ENCODE measurements at places on chromosomes 1 and 21.

DNA sequence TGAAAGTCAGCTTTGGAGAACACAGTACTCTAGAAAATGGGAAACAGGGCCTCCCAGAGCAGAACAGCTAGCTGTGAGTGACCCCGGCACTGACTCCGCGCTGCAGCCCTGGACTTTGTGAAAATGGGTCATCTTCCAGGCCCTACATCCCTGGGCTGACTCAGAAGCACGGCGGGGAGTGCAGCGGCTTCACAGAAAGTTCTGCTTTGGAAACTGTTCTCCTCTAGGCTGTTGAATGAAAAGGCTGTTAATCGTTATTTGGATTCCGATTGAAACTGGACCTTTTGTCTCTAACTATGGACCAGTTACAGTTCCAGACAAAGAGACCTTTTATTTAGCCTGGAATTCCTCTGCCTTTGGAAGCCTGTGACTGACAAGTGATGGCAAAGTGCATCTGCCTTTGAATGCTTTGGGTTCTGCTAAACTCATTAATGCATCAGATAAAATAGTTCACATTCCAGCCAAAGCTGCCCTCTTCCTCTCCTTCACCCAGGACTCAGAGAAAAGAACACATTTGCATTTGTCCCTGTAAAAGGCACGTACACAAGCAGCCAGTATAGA lies 144.9 kb upstream of the HOOK1 start:
- peak; percentile 75 for DNase-seq

GRCh38 chr1:91404151-91405012 lies at the start of gene HFM1:
Gene HFM1 (minus strand): TSS chr1:91404837. CDS start chr1:91401082, 3,755 bp downstream.
- no peak for DNase-seq

GRCh38 chr1:55318116-55318817 lies 103.1 kb upstream of the USP24 start:
- DNase-seq: no peak

DNA sequence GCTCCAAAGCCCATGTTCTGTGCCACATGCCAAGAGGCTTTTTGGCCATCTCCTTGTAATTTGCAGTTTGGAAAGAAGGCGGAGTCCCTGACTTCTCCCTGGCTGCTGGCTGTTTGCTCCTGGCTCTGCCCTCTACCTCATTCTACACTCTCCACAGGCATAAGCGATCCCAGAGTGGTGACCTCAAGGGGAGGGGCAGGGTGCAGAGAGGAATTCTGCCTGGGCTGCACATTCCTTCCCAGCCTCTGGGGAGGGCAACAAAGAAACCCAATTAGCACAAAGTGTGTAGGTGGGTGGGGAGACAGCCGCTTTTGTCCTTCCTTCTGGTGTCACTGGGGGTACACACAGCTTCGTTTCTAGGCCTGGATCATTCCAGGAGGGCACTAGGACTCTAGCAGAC lies 95.3 kb downstream of the HIVEP3 start:
- DNase-seq: peak; percentile 89

GRCh38 chr1:54335755-54336108 lies 70.5 kb downstream of the SSBP3 start:
- no peak for DNase-seq

DNA sequence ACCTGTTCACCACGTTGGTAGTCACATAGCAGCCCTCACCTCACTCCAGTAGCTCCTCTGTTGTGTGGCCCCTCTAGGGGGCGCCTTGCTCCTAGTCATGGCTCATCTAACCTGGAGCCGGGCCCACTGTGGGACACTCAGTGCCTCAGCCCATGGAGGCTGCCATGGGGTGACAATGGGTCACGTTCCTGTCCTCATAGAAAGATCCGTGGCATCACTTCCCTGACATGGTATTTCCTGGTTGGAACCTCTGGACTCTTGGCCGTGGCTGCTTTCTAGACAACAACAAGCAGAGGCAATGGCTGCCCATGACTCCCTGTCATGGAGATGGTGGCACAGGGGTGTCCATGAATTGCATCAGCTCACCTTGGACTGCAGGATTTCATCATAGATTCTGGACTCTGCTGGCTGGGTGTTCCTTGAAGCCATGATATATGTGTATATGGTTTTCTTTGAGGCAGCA lies 27.5 kb upstream of the SLAMF6 start:
- DNase-seq: no peak

DNA sequence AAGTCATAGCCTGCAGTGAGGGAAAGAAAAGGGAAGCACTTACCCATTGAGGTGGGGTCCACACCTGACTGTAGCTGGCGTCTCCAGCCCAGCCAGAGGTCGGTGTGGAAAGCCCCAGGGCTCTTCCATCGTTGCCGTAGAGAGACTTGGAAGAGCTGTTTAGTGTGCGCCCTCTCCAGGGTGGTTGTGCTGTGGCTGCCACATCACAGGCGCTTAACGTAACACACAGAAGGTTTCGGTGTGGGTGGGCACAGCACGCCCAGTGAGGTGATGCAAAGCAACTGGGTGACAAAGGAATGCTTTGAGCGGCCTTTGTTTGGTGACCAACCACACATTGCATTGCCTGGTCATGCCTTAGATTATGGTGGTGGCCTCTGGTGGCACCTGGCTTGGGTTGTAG lies 36.8 kb upstream of the KIF1B start:
- no peak for DNase-seq

- DNase-seq: no peak
Measured at GRCh38 chr1:155003227-155003765, 694 bp downstream of the ZBTB7B start.

GRCh38 chr1:25729790-25730644 lies 70.0 kb upstream of the SELENON start:
- DNase-seq: no peak

DNA sequence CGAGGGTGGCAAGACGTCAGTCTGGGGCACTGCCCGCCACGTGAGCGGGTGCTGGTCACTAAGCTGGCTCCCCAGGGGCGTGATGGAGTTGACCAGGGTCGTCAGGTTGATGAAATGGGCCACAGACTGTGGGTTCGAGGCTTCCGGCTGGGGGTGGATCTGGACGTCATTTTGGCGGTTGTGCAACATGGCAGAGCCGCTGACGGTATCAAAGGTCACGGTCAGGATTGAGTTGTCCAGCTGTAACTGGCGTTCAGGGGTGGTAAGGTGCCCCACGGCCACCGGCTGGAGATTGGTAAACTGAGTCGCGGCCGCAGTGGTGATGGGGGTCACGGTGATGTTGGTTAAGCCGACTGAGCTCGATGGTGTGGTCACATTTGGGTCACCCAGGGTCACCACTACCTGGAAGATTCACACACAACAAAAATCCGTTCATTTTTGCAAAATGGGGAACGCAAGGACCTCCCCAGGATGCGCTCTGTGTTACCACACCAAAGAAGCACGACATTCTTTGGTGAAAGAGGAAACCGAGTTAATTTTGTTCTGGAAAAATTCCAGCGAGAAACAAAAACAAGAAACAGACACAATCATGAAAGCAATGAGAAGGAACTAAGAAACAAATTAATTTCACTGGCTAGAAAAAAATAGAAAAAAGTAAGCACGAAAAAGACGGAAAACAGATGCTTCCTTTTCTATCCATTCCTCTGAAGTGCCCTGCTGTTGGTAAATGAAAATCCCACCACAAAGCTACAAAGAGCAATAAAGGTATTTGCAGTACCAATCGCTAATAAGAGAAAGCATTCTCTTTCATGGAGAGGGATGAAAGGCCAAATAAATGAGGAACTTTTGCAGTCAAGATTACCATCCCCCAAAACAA lies 34.7 kb upstream of the RIPK4 start:
- DNase-seq: no peak

- no peak for DNase-seq
Measured at GRCh38 chr1:150928286-150928685, 2.1 kb downstream of the SETDB1 start.

DNA sequence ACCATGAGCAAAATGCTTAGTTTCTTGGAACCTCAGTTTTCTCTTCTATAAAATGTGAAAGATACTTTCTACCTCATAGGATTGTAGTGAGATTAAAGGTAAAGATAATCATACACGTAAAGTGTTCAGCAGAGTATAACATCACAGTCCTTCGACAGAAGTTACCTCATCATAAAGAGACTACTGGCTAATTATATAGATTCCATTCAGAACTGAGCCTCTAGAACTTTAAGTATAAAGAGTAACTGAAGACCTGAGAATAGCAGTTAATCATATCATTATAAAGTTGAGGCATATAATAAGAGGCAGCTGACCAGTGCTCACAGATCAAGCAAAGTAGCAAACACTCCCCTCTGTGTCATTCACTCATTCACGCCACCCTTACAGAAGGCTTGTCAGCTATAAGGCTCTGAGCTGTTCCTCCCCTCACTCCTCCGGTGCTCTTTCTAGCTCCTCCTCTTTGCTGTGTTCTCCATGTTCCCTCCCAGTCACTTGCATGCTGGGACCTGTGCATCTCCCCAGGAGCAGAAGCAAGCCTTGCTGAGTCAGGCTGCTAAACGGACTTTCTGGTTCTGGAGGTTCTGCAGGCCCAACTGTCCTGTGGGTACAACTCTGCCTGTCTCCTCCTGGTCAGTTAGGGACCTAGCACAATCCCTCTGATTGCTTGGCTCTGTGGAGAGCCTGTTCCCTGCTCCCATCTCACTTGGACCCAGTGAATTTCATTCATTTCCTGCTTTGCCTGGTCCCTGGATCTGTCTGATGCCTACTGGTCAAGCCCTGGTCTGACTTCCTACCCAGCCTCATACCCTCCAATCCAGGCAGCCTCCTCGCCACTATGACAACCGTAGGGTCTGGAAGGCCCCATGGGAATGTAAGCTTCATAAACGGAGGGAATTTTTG lies 28.3 kb upstream of the LY9 start:
- no peak for DNase-seq

DNA sequence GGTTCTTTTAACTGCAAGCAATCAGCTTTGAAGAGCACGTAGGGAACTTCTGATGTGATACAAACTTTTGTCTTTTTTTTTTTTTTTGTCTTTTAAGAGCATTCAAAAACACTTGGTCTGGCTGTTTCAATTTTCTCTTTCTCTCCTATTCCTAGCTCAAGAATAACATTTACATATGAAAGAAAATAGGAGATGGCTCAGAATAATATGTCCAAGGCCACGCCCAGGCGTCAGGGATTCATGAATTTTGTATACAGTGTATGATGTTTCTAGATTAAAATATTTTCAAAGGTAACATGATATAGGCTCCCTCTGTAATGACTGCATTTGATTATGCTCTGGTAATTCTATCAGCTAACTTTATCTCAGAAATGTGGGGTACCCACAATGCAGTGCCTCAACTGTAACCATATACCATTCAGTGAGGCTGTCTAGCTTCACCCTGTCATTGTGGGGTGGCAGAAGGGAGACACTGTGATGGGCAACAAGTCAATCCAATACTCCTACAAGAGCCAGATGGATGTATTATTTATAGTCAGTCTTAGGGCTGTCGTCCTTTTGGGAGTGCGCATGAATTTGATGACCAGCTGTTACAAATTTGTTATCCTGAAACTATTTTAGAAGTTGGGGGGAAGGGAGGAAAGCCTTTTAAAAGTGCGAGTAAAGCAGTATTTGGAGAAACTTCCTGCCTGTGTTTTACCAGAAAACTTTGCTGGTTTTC lies 1.5 kb upstream of the AKNAD1 start:
- DNase-seq: no peak

- DNase-seq: no peak
Measured at GRCh38 chr1:34842073-34842472, 17.5 kb downstream of the SMIM12 start.

DNA sequence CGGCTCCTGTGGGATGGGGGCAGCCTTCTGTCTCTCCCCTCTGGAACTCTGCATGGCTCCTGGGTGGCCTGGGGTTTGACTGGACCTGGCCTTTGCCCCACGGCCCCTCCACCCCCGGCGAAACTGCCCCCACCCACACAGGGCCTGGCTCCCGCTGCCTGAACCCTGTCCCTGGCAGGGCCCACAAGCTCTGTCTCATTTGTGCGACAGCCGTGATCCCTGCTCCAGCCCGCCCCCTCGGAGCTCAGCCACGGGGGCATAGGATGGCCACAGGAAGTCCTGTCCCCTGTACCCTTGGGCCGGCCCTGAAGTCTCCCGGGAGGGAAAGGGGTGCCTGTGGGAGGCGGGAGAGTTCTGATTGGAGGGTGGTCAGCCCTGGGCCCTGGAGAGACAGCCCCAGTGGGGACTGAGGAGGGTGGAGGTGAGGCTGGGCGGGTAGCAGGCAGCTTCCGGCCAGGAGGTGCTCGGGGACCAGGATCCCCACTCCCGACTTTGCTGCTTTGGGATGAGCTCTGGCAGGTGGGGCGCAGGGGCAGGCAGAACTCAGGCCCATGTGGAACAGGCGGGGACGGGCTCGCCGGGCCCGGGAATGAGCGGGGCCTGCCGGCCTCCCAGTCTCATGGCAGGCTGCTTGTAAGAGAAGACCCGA lies 45.1 kb downstream of the SLX9 start:
- no peak for DNase-seq

- DNase-seq: no peak
Measured at GRCh38 chr1:100866041-100866900, 28.4 kb downstream of the EXTL2 start.

GRCh38 chr1:165389609-165390008 lies 33.1 kb upstream of the LMX1A start:
- DNase-seq: no peak

- DNase-seq: no peak
Measured at GRCh38 chr1:228098323-228098931, 4.7 kb downstream of the C1orf35 start.

- DNase-seq: no peak
Measured at GRCh38 chr1:64006276-64007051, 197.0 kb upstream of the UBE2U start.

DNA sequence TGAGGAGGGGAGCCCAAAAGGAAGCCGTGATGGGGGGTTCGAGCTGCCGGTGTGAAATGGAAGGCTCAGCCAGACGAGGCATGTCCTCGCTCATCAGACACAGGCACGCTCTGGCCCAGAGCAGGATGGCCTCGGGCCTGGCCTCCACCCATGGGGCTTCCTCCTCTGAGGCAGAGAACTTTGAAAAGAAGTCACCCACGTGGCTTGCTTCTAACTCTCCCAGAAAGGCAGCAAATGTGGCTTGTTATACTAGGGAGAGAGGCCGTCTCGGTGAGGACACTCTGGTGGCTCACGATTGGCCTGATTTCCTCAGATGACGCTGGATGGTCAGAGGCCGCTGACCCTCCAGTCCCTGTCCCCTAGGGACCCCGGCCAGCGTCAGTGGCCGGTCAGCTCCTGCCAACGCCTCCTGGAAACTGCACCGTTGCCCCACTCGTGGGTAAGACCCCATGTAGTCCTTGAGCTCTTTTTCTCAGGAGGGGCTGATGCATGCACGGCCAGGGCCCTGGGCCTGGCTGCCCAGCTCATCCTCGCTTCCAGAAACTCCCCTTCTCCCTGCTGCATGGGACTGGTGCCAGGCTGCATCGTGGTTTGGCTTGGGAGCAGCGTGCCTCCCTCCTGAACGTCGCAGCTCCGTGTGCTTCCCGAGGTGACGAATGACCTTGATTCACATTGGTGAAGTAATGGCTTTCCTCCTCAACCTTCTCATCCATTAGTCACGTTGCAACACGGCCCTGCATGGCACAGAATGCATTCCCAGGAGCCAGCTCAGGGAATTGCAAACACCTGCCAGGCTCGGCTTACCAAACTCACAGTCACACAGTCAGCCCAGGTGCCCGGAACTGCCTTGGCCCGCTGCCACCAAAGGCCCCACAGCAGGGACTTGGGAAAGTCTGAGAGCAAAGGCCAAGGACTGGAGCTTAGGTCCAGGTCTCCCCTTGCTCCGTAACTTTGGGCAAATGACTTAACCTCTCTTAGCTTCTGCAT lies 58.8 kb downstream of the TOMM20 start:
- DNase-seq: no peak

- DNase-seq: no peak
Measured at GRCh38 chr1:187985897-187986654, 1157.3 kb downstream of the PLA2G4A start.
